ENCODE measurements at places on chromosomes 3 and 15.
A peak's percentile ranks its signal among the peaks of the same experiment; 100 is the strongest.

DNA sequence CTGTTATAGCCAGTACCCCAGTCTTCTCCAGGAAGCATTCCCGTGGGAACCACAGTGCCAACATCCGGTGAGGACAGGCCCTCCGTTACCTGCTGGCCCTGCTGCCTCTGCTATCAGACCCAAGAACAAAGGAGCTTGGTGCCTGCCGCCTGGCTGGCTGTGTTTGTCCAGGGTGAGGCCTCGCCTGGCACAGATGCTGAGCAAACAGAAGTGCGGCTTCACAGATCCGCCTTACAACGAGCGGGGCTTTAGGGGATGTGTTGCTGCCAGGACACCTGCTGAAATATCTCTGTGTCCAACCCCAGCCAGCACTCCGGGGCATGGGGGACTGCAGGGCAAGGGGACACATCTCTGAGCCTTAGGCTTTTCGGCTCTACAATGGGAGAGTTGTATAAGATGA, 2.2 kb upstream of the EPHB3 start:
- DNase-seq = no peak

- no peak for DNase-seq
Measured at GRCh38 chr3:12034440-12034839, 30.3 kb downstream of the SYN2 start.

DNA sequence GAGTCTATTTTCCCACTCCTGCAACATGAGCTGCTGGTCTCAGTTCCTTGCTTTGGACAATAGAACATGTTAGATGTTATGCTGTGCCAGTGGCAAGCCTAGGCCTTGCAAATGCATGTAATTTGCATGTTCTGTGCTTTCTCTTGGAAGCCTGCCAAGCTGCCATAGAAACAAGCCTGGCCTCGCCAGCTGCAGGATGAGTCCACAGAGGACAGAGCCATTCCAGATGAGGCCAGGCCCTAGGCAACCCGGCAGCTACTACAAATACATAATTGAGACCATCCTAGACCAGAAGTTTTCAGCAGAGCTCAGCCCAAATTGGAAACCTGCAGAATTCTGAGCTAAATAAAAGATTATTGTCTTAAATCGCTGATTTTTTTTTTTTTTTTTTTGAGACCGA, 39.6 kb downstream of the TRIM69 start:
- DNase-seq = no peak

GRCh38 chr15:65958835-65959234, 89.5 kb downstream of the RAB11A start:
- no peak for DNase-seq

GRCh38 chr3:126267976-126268615, 87.7 kb upstream of the ALDH1L1 start:
- no peak for DNase-seq

DNA sequence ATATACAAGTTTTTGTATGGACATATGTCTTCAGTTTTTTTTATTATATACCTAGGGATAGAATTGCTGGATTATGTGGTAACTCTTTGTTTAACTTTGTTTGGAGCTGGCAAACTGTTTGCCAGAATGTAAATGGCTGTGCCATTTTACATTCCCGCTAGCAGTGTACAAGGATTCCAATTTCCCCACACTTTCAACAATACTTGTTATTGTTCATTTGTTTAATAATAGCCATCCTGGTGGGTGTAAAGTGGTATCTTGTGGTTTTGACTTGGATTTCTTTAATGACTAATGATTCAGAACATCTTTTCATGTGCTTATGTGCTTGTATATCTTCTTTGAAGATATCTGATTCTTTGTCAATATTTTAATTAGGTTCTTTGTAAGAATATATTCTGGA, 64.4 kb downstream of the ZNF609 start:
- DNase-seq = no peak

DNA sequence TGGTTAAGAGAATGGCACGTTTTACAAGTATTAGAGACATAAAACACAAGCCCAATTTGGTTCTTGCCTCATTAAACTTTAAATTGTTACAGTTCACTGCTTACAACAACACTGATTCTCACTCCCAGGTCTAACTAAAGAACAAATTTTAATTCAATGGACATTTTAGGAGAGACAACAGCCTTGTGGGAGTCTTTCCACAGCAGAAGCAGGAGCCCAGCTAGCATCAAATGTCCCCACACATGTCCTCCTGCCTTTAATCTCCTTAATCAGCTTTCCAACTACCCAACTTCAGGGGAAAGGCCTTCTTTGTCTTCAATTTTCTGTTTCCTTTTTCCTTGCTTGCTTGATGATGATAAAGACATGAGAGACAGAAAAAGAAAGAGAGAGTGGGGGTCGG, 287.8 kb upstream of the WNT5A start:
- no peak for DNase-seq

DNA sequence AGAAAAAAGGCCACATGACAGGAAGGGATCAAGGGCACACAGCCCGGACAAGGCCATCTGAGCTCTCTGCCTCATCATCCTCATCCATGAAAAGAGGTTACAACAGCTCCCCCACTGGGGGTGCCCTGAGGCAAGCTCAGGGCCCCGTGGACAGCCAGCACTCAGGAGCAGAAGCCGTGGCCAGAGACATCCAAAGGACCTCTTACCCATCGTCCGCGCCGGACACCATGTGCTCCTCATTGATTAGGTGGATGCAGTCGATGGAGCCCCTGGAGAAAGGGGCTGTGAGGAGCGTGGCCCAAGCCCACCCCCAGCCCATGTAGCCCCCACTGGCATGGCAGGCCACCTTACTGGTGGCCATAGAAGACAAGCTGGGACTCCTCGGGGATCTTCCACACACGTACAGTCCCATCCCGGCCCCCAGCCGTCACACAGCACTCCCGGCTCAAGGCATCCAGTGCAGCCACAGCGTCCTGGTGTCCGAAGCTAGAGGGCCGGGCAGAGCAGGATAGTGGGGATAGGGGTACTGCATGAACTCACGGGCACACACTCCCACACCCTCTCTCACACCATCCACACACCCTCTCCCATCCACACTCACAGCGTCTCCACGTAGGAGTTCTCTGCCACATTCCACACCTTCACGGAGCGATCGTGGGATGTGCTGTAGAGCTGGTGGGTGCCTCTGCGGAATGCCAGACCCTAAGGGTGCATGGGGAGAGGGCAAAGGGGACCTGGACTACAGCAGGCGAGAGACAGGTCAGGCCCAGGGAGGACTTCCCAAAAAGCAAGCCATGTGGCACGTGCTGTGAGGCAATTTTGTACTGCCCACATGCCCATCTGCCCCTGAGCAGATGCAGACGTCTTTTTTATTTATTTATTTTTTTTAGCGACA, 6.5 kb downstream of the RRP9 start:
- no peak for DNase-seq

DNA sequence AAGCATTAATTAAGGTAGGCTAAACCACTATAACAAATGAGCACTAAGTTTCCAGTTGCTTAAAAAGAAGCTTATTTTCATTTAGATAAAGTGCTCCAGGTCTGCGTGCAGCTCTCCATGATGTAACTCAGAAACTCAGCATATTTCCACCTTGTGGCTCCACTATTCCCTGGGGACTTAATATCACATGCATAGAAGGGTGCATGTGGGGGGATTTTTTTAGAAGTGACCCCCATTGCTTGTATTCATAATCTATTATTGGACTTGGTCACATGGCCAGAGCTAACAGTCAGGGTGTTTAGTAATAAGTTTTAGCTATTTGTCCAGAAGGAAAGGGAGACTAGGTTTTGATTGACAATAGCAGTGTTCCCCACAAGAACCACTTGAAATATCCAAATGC, 86.8 kb downstream of the TMCO5A start:
- no peak for DNase-seq

GRCh38 chr3:154969366-154969765, 110.8 kb upstream of the MME start:
- DNase-seq = no peak

DNA sequence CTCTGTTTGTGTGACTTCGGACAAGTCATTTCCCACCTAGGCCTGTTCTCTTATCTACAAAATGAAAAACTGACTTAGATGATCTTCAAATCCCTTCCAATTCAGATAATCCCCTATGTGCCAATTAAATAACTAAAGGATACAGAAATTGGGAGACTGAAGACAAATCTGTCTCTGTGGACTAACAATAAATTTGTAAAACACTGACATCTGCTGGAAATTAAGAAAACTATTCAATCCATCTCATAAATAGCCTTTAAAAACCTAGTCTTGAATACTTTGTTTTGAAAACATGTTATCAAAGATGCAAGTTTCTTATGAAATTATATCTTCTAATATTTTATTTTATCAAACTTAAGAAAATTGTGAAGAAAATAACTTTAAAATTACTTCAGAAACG, 38.3 kb downstream of the MTHFS start:
- no peak for DNase-seq

DNA sequence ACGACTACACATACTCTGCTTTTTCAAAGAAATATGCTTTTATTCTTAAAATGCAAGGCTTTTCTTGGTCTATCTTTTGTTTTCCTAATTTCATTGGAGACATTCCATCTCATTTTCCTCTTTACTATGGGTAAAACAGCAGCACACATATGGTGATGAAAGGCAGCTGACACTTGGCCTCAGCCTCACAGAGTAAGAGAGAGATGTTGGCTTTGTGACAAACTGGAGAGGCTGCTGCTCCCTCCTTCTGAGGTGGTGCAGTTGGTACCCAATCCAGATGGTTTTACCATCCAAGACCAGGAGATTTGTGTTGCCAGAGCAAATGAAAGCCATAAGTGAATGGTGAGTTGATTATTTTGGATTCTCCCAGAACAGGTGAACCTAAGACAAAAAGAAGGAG, 13.2 kb upstream of the SLC2A2 start:
- DNase-seq = no peak

DNA sequence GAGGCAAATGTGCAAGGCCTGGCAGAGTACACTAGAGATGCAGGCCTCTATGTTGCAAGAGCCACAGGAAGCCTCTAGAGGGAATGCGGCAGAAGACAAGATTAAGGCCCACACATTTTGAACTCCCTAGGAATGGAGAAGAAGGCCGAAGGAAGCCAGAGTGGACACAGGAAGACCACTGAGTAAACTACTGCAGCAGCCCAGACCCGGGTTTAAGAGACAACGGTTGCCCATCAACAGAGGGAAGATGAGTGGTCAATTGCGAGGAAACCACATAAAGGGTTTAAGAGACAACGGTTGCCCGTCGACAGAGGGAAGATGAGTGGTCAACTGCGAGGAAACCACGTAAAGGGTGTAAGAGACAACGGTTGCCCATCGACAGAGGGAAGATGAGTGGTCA, 14.6 kb downstream of the CHSY1 start:
- DNase-seq = no peak

DNA sequence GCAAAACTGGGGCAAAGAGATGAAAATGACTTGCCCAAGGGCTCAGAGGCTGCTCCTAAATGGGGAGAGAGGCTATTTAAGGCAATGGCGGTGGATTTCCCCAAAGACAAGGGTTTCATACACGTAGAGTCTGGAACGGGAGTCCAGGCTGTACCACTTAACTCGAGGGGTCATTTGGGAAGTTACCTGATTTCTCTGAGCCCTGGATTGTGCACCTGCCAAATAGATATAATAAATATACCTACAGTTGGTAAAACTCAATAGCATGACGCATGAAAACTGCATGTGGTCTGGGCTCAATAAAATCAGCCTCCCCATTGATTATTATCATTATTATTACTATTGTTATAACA, 1.3 kb upstream of the ITPR1 start:
- no peak for DNase-seq

GRCh38 chr3:183394150-183394549, 34.3 kb downstream of the MCF2L2 start:
- DNase-seq = no peak

- peak; percentile 97 for DNase-seq
Measured at GRCh38 chr15:89472785-89473256, 23.6 kb downstream of the RHCG start.

GRCh38 chr3:21585216-21585740, 165.7 kb downstream of the ZNF385D start:
- DNase-seq = no peak

DNA sequence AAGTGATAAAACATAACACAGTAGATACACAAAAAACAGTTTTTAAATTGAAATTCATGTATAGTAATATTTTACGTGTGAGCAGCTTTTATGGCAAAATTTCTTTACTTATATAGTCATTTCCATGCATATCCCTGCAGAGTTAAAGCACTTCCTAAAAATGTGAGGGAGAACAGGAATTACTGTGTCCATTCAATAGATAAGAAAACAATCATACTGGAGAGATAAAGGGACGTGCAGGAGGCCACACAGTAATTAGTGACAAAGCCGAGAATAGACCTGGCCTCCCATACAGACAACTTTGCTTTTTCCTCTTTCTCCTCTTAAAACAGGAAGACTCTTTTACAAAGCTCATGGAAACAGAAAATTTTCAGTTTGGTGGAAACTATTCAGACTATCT, 247.5 kb downstream of the CDIN1 start:
- DNase-seq = no peak

DNA sequence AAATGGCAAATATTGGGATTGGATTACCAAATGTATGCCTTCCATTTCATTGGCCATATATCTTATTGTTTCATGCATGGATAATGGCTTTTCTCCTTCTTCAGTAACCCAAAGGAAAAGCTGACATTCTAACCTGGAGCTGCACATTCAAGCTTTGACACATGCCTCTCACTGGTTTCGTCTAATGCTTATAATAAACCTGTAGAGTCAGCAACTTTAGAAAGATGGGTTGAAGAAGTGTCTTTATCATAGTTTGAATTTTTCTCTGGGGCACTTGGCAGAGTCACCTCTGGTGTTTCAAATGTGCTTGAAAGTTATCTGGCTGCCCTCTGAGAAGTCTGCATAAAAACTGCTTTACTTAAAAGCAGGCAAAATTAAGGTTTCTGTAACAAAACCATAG, 55.4 kb upstream of the GOLGA8A start:
- DNase-seq = no peak

GRCh38 chr15:81901319-81901718, 144.5 kb downstream of the MEX3B start:
- DNase-seq = no peak

GRCh38 chr3:105413343-105413887, 46.7 kb downstream of the ALCAM start:
- DNase-seq = no peak

DNA sequence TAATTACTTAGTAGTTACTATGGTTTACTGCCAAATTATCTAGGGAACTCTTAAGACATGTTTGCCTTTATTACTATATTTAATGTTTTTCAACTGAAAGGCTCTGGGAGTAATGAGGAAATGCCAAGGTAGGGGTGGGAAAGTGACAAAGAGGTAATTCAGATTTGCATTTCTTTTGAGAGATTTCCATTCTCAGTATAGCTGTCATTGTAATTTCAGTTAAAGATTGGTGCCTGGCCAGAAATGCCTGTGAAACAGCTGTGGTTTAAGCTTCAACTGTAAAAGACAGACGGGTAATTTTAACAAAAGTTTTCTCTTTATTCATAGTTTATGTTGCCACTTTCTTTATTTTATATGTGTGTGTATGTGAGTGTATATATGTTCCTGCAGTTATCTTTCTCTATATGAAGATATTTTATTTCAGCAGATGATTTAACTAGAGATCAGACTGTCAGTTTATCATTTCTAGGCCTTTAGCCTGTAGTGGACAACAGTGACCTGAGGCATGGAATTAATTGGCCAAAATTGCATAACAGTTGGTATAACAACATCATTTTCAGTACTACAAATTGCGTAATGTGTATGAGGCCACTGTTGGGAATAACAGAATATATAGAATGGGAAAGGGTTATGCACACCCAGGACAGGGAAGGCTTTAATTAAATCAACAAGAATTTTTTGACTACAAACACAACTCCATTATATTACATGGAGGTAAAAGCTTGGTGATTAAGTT, 119.0 kb downstream of the BBX start:
- no peak for DNase-seq

GRCh38 chr3:11220230-11220629, 52.0 kb upstream of the ATG7 start:
- DNase-seq = no peak

- no peak for DNase-seq
Measured at GRCh38 chr3:114758831-114759699, 388.0 kb downstream of the ZBTB20 start.
